ENCODE measurements at places on chromosomes 6 and 20.

DNA sequence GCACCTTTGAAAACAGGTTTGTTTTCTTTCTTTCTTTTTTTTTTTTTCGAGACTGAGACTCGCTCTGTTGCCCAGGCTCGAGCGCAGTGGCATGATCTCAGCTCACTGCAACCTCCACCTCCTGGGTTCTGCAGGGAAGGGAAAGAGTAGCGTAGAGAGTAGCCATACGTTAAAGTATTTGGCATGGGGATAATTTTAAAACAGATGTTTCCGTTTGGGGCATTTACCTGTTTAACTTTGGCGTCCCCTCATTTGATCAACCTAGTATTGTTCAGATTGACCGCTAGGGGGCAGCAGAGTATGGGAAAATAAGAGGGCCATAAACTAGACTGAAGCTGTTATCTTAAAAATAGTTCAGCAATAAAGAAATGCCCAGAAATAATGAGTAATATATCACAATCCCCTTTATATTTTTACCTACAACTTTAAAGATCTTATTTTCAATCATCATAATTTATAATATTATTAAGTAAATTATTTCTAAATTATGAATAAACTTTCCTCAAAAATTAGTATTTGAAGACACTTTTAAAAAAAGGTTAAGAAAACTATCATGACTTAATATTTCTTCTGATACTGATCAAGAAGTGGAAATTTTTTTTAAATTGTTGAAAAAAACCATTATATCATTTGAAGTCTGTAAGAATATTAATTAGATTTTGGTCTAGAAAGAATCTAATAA, 7.6 kb upstream of the TAAR9 start:
- DNase-seq = peak; percentile 72

GRCh38 chr6:135983718-135984343, 132.3 kb downstream of the PDE7B start:
- no peak for DNase-seq

- no peak for DNase-seq
Observed at GRCh38 chr6:151009576-151009975, 144.1 kb downstream of the MTHFD1L start.

DNA sequence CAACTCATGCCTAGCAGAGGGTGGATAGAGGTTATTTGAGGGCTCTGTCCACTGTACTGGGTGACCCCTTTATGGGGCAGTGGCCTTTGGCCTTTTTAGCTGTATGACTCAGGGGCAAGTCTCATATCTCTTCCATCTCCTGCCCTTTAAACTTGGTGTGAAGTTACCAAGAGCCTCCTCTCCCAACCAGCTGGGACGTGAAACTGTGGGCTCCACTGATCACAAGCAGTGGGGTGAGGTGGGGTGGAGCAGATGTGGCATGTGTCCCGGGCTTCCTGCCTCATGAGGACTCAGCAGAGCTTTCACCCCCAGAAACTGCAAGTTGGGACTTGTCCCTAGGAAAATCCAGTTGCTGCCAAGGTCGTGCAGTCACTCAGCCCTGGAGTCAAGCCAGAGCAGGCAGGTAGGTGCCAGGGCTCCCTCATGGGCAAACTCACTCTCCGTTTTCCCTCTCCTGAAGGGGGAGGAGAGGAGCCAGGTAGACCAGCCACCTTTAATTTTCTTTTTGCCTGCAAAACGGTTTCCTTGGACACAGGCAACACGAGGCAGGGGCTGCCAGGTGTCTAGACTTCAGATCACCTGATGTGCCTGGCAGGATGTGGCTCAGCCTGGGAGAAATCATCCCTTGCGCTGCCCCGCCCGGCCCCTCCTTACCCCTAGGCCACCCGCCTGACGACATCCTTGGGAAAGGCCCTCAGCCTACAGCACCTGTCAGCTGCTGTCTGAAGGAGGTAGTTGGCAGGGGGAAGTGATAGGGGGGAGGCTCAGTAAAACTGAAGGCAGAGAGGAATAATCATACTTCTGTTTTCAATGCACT, 4.0 kb downstream of the CDKN1A start:
- DNase-seq = no peak

GRCh38 chr6:45896783-45897441, 118.7 kb downstream of the CLIC5 start:
- no peak for DNase-seq

GRCh38 chr6:85066266-85066665, 301.9 kb upstream of the TBX18 start:
- no peak for DNase-seq

DNA sequence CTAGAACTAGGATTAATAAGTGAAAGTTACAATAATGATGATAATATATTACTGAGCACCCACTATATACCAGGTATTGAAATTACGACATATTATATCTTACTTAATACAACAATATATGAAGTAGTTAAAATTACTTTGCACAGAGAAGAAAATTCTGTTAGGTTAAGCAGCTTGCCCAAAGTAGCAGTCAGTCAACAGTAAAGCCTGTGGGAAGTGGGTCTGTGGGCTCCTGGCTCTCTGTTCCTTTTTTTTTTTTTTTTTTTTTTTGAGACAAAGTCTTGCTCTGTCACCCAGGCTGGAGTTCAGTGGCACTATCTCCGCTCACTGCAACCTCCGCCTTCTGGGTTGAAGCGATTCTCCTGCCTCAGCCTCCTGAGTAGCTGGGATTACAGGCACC, 4.8 kb upstream of the GTF2H4 start:
- no peak for DNase-seq
